ENCODE measurements at places on chromosomes 5 and 9.

DNA sequence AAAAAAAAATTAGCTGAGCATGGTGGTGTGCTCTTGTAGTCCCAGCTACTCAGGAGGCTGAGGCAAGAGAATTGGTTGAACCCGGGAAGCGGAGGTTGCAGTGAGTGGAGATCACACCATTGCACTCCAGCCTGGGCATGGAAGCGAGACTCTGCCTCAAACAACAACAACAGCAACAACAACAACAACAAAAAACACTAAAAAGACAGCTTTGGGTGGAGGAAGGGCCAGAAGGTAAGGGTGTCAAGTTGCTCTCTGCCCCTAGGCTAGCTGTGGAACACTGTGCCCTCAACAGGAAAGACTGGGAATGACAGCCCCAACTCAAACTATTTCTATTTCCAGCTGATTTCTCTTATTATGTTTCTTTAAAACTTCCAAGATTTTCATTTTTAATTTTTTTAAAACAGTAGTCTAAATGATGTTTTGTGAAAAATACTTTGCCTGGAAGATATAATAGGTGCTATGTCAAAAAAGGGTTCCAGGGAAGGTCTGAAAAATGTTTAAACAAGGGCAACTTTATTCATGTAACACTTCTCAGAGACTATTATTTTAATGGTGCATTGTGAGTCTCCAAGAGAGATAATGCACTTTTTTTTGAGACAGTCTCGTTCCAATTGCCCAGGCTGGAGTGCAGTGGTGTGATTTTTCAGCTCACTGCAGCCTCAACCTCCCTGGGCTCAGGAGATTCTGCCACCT, 29.9 kb downstream of the CLINT1 start:
- no peak for DNase-seq

- DNase-seq, result no peak
These were observed 331.3 kb upstream of the KIF2A start for GRCh38 chr5:61974680-61975079.

- DNase-seq, result no peak
These were observed 708.6 kb upstream of the ZNF608 start for GRCh38 chr5:125455041-125455440.

DNA sequence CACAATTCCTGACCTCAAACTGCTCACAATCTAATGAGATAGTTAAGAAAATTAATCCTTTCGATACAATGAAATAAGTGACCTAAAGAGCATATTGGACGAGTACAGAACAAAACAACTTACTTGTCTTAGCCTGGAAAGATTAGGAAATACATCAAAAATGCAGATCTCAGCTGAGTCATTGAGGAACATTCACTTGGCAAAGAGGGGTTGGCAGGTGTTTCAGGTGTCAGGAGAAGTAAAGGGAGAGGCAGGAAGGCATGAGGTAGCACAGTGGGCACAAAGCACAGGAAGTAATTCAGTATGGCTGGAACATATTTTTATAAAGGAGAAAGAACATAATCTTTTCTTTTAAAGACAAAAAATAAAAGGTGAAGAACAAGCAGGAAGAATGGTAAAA, 628.8 kb upstream of the RGMB start:
- no peak for DNase-seq

DNA sequence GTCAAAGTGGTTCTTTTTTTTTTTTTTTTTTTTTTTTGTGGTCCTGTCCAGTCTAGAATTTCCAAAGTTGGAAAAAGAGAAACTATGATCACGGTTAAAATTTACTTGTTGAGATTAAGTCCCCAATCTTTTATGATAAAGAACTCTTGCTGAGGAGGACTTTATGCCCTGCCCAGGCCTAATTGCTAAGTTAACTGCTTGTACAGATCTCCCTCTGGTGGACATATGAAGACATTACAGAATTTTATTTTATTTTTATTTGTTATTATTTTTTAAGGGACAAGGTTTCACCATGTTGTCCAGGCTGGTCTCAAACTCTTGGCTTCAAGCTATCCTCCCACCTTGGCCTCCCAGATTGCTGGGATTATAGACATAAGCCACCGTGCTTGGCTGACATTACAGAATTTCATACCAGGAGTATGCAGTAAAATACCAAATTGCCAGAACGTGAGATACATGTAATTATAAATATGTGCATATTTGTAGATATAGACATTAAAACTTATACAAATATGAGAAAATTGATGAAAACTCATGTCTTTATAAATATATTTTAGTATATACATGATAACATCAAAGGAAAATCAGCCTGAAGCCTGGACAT, 91.2 kb downstream of the RFK start:
- DNase-seq, result peak; percentile 34

DNA sequence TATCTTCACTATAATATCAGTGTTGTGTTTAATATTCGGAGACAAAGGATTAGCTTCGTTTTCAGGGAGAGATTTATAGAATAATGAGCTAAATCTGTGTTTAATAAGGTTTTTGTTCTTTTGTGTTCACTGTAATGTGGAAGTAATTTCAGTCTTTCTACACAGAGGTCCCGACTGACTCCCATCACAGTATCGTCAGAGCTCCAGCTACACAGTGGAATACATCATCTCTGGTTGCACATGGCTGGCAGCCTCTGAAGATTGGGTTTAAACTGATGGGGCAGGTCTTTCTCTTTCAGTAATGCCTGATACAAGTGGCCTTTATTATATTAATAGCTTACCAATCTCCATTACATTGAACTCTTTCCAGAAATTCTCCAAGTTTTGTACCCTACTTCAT, 736.7 kb upstream of the RIOK2 start:
- DNase-seq, result no peak

- DNase-seq, result no peak
These were observed 4.5 kb downstream of the SPARC start for GRCh38 chr5:151682240-151682639.

- DNase-seq, result no peak
These were observed 148.0 kb upstream of the CDH12 start for GRCh38 chr5:23001120-23001519.
